Epithelial cell of esophagus (primary cell): ENCODE measurements at places on chromosomes 13 and 19.
A peak's percentile ranks its signal among the peaks of the same experiment; 100 is the strongest.

- DNase-seq: peak; percentile 99
These were observed at the start of gene ZNF444 for GRCh38 chr19:56140583-56141416. TSS of gene ZNF444 (plus strand) at chr19:56141287. CDS start at chr19:56146912, 5,625 bp downstream.

DNA sequence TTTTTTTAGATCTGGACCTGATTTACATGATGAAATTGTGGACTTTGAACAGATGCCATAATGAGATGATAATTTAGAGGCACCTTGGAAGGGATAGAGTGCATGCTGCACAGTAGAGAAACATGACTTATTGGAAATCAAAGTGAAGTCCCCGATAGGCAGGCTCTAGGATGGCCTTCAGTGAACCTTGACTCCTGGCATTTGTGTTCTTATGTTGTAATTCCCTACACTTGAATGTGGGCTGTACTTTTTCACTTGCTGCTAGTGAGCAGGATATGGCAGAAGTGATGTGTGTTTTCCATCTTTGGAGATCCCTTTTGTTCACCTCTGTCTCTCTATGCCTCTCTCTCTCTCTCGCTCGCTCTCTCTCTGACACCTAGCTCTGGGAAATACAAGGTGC lies 1614.6 kb downstream of the PCDH9 start:
- no peak for DNase-seq

DNA sequence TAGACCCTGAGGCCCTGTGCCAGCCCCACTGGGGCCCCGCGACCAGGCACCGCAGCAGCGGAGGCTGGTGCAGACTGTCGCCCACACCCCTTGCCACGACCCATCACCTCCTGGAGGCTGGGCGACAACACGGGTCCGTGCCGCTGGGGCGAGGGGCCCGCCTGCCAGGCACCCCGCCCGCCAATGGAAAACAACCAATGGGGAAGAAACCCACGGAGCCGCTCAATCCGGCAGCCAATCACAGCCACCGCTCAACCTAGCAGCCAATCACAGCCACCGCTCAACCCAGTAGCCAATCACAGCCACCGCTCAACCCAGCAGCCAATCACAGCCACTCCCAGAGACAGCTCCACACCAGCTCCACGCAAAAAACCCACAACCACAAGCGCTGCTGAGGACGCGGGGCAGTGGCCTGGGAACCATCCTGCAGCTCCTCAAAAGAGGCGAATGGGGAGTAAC lies 29.7 kb downstream of the GPX4 start:
- peak; percentile 45 for DNase-seq

GRCh38 chr13:98782654-98783053 lies 30.2 kb upstream of the SLC15A1 start:
- peak; percentile 80 for DNase-seq

DNA sequence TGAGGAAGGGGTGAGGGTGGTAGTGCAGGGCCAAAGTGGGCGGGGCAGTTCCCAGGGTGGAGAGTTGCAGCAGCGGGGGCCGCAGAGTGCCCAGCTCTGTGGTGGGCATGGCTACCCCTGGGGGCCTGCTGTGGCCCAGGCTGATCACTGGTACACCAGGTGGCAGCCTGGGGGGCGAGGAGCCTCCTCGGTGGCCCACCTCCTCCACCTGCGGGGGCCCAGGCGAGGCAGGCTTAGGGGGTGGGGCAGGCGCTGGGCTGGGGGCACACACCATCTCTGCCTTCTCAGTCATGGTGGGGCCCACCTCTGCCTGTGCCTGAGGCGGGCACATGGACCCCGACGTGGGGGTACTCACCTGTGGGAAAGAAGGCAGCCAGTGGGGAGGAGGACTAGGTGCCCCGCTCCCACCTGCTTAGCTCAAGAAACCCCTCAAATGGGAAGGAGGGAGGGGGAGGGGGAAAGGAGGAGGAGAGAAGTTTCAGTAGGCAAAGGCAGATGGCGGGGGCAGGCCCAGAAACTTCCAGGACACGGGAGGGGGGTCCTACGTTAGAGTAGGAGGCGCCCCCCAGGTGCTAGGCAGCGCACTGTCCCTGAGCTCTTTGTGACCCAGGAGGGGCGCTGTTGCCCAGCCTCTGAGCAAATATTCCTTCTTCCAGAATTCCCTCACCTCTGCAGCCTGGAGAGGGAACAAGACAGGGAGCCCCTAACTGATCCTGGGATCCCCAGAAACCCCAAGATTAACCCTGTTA lies 1.6 kb downstream of the LYL1 start:
- no peak for DNase-seq
